ENCODE measurements at places on chromosomes 4 and X. TPM values are rescaled to one million over a fixed set of nuclear protein-coding genes. Genes with fewer than 3 reads are reported as not detected.

DNA sequence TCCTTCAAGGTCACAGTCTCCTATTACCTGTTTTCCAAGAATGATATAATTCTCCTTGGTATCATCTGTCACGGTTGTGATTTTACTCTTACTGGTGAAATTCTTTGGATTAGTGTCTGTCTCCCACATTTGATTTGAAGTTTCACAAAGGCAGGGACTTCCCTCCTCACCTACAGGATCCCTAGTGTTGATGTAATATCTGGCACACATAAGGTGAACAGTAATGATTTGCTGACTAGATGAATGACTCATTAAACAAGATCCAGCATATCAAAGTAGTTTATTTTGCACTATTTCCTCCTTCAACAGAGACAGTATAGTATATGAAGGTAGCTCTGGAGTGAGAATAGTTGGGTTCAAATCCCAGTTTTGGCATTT, 135.3 kb upstream of the IL1RAPL2 start:
- H3K27ac ChIP-seq: no peak overlapping the region
- no peaks in the 10 kb centered on the region for H3K27me3 ChIP-seq
- no peaks in the 10 kb centered on the region for H3K36me3 ChIP-seq
- no peak overlapping the region for H3K4me3 ChIP-seq

SHROOM3 gene
- 16.2 TPM for total RNA-seq

RAB41 gene
- total RNA-seq: not detected

CLDN34 gene
- not detected for total RNA-seq

DNA sequence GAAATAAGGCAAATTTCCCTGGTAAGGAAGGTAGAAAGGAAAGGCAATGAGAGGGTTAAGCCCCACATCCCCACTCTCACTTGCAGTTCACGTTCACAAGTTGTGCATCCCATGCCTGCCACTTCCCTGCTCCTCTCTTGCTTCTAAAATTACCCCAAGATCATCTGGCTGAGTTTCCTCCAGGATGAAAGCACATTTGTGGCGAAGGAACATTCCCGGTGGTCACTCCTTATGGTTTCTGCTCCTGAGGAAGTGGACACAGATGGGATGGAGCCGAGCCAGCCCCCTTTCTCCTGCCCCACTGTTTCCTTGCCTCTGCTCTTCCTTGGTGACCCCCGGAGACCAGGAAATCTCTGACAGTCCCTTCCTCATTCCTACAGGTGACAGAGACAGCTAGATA, 37.5 kb downstream of the SPINK2 start:
- DNase-seq: no peak
- no peaks in the 10 kb centered on the region for H3K36me3 ChIP-seq
- H3K27me3 ChIP-seq: peaks cover 11% of the 10 kb centered on the region
- no peak overlapping the region for H3K27ac ChIP-seq

CASK gene
- total RNA-seq: 13.4 TPM

STS gene
- total RNA-seq: 5.3 TPM

GRCh38 chrX:64205735-64206501, 410 bp upstream of the AMER1 start:
- H3K4me3 ChIP-seq: peak overlapping the region; percentile 82
- peaks cover 45% of the 10 kb centered on the region for H3K4me1 ChIP-seq
- no peaks in the 10 kb centered on the region for H3K36me3 ChIP-seq
- DNase-seq: peak; percentile 93

ASMT gene
- total RNA-seq: not detected

- H3K27me3 ChIP-seq: no peaks in the 10 kb centered on the region
- no peak overlapping the region for H3K4me3 ChIP-seq
- DNase-seq: no peak
- H3K36me3 ChIP-seq: peaks cover 28% of the 10 kb centered on the region
- H3K4me1 ChIP-seq: peaks cover 17% of the 10 kb centered on the region
- H3K27ac ChIP-seq: no peak overlapping the region
Observed at GRCh38 chrX:153732401-153732800, 7.7 kb downstream of the ABCD1 start.

DNA sequence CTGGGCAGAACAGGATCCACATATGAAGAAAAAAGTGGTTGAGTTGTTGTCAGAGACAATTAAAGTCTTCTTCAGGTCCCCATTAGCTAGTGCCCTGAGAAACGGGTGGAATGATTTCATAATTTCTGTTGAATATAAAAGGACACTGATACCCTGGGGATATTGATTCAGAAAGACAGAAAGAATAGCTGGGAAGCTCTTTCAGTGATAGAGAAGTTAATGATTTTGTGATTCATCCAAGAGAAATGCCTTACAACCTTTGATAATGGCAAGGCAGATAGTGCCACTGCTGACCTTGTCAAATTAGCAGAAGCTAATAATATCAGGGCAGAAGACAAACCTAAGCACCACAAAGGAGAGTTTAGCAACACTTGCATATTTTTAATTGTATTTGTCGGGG, 37.9 kb downstream of the UNC5C start:
- H3K36me3 ChIP-seq: no peaks in the 10 kb centered on the region
- H3K4me3 ChIP-seq: no peak overlapping the region
- H3K27ac ChIP-seq: no peak overlapping the region
- peaks cover 5% of the 10 kb centered on the region for H3K27me3 ChIP-seq

- no peak for DNase-seq
- H3K4me3 ChIP-seq: no peak overlapping the region
- no peaks in the 10 kb centered on the region for H3K27me3 ChIP-seq
- H3K36me3 ChIP-seq: no peaks in the 10 kb centered on the region
Observed at GRCh38 chrX:151996347-151996746, 21.9 kb upstream of the GABRE start.

NLRP2B gene
- not detected for total RNA-seq

DNA sequence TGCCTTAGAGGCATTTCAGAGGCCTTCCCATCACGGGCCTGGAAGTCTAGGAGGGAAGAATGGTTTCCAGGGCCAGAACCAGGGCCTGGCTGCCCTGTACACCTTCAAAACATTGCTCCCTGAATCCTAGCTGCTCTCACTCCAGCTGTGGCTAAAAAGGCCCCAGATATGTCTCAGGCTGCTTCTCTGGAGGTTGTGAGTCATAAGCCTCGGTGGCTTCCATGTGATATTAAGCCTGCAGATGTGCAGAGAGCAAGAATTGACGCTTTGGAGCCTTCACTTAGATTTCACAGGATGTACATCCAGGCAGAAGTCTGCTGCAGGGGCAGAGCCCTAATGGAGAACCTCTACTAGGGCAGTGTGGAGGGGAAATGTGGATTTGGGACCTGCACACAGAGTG, 502.5 kb downstream of the GRXCR1 start:
- H3K4me1 ChIP-seq: no peaks in the 10 kb centered on the region
- H3K4me3 ChIP-seq: no peak overlapping the region
- no peaks in the 10 kb centered on the region for H3K36me3 ChIP-seq

- no peak for DNase-seq
- no peaks in the 10 kb centered on the region for H3K27me3 ChIP-seq
- H3K4me3 ChIP-seq: no peak overlapping the region
Observed at GRCh38 chr4:128768373-128768996, 41.0 kb upstream of the JADE1 start.

DNA sequence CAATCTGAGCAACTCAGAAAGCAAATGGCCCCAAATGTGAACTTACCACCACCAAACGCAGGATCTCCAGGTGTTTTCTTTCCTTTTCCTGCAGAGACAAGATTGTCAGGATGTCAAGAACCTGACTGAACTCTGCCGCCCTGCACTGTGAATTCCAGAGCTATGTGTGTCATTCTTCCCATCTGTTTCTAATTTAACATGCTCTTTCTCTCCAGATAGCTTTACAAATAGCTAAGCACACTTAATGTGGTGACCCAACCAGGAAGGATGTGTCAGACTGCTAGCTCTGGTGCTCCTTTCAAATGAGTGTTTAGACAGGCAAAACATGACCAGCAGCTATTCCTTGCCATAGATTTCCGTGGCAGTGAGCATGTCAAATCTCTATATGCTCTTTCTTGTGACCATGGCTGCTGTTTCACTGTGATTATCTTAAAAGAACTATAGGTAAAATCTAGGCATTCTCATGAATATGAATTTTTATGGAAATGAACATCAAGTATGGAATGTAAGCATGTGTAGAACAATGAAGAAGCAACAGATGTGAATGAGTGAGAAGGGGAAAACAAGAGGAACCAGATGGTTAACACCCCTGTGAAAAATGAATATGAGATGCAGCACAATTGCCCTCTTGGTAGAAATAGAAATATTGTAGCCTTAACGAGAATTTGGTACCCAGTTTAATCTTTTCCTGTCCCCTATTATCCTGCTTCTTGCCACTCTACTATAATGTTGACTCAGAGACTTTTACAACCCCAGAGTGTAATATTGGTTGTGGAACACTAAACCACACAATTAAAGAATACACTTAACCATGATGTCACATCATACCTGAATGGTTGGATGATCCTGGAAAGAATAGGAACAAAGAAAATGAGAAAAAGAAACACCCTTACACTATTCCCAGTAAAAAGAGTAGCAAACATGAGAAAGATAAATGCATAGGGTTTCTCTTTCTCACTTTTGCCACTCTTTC, 247.8 kb upstream of the DKK2 start:
- no peaks in the 10 kb centered on the region for H3K4me1 ChIP-seq

PFKFB1 gene
- 0.19 TPM for total RNA-seq

- no peaks in the 10 kb centered on the region for H3K4me1 ChIP-seq
- H3K27me3 ChIP-seq: no peaks in the 10 kb centered on the region
- DNase-seq: no peak
Observed at GRCh38 chrX:129233786-129234185, 289.5 kb downstream of the SMARCA1 start.

DTHD1 gene
- not detected for total RNA-seq

GRCh38 chr4:76969941-76970529, 20.5 kb downstream of the SEPTIN11 start:
- H3K4me3 ChIP-seq: no peak overlapping the region
- H3K4me1 ChIP-seq: peaks cover 4% of the 10 kb centered on the region
- no peaks in the 10 kb centered on the region for H3K36me3 ChIP-seq
- no peak overlapping the region for H3K27ac ChIP-seq
- no peaks in the 10 kb centered on the region for H3K27me3 ChIP-seq

GRCh38 chrX:109643687-109644086, 18.7 kb upstream of the KCNE5 start:
- no peak overlapping the region for H3K27ac ChIP-seq
- no peaks in the 10 kb centered on the region for H3K4me1 ChIP-seq
- no peaks in the 10 kb centered on the region for H3K36me3 ChIP-seq
- no peak for DNase-seq
- H3K27me3 ChIP-seq: no peaks in the 10 kb centered on the region

DNA sequence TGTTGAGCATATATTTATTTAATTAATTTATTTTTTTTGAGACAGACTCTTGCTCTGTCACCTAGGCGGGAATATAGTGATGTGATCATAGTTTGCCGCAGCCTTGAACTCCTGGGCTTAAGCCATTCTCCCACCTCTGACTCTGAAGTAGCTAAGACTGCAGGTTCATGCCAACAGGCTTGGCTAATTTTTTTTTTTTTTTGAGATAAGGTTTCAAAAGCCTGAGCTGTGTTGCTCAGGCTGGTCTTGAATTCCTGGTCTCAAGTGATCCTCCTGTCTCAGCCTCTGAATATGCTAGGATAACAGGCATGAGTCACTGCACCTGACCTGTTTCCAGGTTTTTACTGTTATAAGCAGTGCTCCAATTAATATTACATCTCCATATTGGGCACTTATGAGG, 4.8 kb downstream of the ADD1 start:
- no peak overlapping the region for H3K4me3 ChIP-seq
- peak overlapping the region; percentile 34 for H3K27ac ChIP-seq
- H3K4me1 ChIP-seq: peaks cover 86% of the 10 kb centered on the region
- no peak for DNase-seq
- peaks cover 4% of the 10 kb centered on the region for H3K36me3 ChIP-seq
- H3K27me3 ChIP-seq: no peaks in the 10 kb centered on the region
